Breast epithelium (tissue), 4 donors: ENCODE measurements at places on chromosomes 2 and 18.

DNA sequence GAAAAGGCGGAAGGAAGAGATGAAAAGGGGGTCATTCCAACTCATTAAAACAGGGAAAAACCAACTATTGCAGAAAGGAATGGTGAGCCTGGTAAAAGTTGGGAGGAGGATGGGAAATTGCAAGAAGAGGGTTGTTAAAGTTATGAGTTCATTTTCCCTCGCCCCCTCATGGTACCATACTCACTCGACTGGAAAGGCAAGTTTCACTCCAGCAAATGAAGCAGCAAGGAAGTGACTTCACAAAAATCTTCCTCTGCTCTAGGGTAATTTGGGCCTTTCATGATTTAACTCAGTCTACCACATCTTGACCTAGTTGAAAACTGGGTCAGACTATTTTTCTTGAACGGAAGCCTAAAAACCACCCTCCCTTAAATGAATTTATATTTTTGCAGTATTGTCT, 22.8 kb upstream of the DAW1 start:
- H3K27ac ChIP-seq = peak overlapping the region; percentile 57
- no peaks in the 10 kb centered on the region for H3K27me3 ChIP-seq
- no peaks in the 10 kb centered on the region for H3K36me3 ChIP-seq
- H3K4me3 ChIP-seq = no peak overlapping the region

DNA sequence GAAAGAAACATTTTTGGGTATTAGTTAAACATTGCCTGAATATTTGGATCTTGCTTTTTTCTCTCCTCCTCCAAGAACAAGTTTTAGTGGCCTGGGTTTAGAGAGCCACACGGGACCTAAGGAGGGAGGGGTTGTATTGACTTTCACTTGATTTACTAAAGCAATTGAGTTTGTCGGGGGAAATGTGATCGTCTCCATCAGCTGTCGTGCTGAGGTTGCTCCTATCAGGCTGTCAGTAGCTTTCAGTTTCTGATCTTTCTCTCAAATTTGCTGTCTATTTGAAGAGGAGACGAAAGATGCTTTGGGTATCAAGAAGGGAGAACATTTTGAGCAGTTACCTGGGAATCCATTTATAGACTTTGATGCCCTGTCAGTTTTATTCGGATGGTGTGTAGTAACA, 106.0 kb downstream of the SETBP1 start:
- no peak overlapping the region for H3K4me3 ChIP-seq
- no peak overlapping the region for H3K27ac ChIP-seq
- DNase-seq = no peak

DNA sequence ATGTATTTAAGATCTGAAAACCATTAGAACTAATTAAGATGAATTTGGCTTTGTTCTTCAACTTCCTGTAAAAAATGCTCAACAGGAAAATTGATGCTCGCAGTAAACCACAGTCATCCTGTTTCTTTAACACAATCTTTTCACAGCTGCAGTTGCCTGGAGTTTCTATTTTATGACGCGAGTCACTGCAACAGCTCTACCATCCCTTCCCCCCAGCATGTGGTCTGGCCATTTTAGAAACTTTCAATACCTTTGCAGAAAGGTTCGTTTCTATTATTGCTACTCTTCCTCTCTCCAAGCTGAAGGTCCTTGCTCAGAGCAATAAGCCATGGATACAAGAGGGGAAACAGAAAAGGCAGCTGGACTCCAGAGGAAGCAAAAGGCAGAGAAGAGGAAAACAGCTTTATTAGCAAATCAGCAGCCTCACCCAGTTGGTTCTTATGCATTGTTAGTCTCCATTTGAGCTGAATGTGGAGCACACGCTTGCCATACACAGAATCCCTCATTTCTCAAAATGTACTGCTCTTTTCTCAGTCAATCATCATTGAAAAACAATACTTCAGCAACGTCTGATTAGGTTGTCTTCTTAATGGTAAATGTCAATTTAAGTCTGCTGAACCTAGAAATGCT, 3.9 kb downstream of the WIPF1 start:
- no peak for DNase-seq
- no peaks in the 10 kb centered on the region for H3K4me1 ChIP-seq
- no peak overlapping the region for H3K4me3 ChIP-seq
- no peaks in the 10 kb centered on the region for H3K27me3 ChIP-seq
- H3K36me3 ChIP-seq = no peaks in the 10 kb centered on the region

GRCh38 chr18:56085551-56085950, 497.6 kb upstream of the TCF4 start:
- DNase-seq = no peak
- H3K27me3 ChIP-seq = no peaks in the 10 kb centered on the region
- H3K36me3 ChIP-seq = no peaks in the 10 kb centered on the region

GRCh38 chr18:10805587-10806118, 279.8 kb downstream of the NAPG start:
- DNase-seq = no peak
- H3K4me3 ChIP-seq = no peak overlapping the region
- no peak overlapping the region for H3K27ac ChIP-seq
- no peaks in the 10 kb centered on the region for H3K36me3 ChIP-seq

GRCh38 chr2:186486651-186487647, 889 bp downstream of the ZC3H15 start:
- H3K27ac ChIP-seq = peak overlapping the region; percentile 94
- no peaks in the 10 kb centered on the region for H3K4me1 ChIP-seq
- H3K27me3 ChIP-seq = no peaks in the 10 kb centered on the region
- no peak for DNase-seq
- no peaks in the 10 kb centered on the region for H3K36me3 ChIP-seq
- H3K4me3 ChIP-seq = peak overlapping the region; percentile 61

- H3K27ac ChIP-seq = no peak overlapping the region
- DNase-seq = peak; percentile 60
- no peaks in the 10 kb centered on the region for H3K36me3 ChIP-seq
- no peaks in the 10 kb centered on the region for H3K27me3 ChIP-seq
- no peak overlapping the region for H3K4me3 ChIP-seq
These were observed 66.1 kb upstream of the SMAD7 start for GRCh38 chr18:49016648-49017539.

- H3K4me1 ChIP-seq = no peaks in the 10 kb centered on the region
- no peak overlapping the region for H3K4me3 ChIP-seq
- H3K36me3 ChIP-seq = no peaks in the 10 kb centered on the region
- DNase-seq = no peak
- no peaks in the 10 kb centered on the region for H3K27me3 ChIP-seq
These were observed 100.4 kb upstream of the GPR45 start for GRCh38 chr2:105141099-105141614.

GRCh38 chr18:56200381-56200911, 437.9 kb downstream of the TXNL1 start:
- H3K36me3 ChIP-seq = no peaks in the 10 kb centered on the region
- H3K4me3 ChIP-seq = no peak overlapping the region
- no peak overlapping the region for H3K27ac ChIP-seq
- DNase-seq = no peak

- no peak overlapping the region for H3K27ac ChIP-seq
- H3K36me3 ChIP-seq = no peaks in the 10 kb centered on the region
- no peak for DNase-seq
- H3K27me3 ChIP-seq = no peaks in the 10 kb centered on the region
- H3K4me1 ChIP-seq = peaks cover 11% of the 10 kb centered on the region
These were observed 39.7 kb upstream of the SEMA4C start for GRCh38 chr2:96909611-96910021.

GRCh38 chr18:12048010-12048826, 45.4 kb upstream of the ANKRD62 start:
- no peak for DNase-seq
- H3K36me3 ChIP-seq = no peaks in the 10 kb centered on the region
- H3K27ac ChIP-seq = no peak overlapping the region
- no peaks in the 10 kb centered on the region for H3K4me1 ChIP-seq
- H3K27me3 ChIP-seq = no peaks in the 10 kb centered on the region
